ENCODE measurements at places on chromosomes 3 and 15. TPM values are rescaled to one million over a fixed set of nuclear protein-coding genes. Genes with fewer than 3 reads are reported as not detected.

GRCh38 chr3:158104431-158104921 lies 1.7 kb downstream of the SHOX2 start:
- DNase-seq: no peak
- H3K36me3 ChIP-seq: no peaks in the 10 kb centered on the region
- peaks cover 100% of the 10 kb centered on the region for H3K27me3 ChIP-seq
- H3K27ac ChIP-seq: no peak overlapping the region

GRCh38 chr15:73258271-73259108 lies 110.3 kb downstream of the HCN4 start:
- H3K4me1 ChIP-seq: no peaks in the 10 kb centered on the region
- no peak overlapping the region for H3K27ac ChIP-seq
- no peak overlapping the region for H3K4me3 ChIP-seq

- H3K4me1 ChIP-seq: peaks cover 7% of the 10 kb centered on the region
- DNase-seq: no peak
- no peaks in the 10 kb centered on the region for H3K27me3 ChIP-seq
- H3K27ac ChIP-seq: peak overlapping the region; percentile 37
- no peak overlapping the region for H3K4me3 ChIP-seq
Measured at GRCh38 chr3:197372047-197372661, 73.7 kb upstream of the DLG1 start.

DNA sequence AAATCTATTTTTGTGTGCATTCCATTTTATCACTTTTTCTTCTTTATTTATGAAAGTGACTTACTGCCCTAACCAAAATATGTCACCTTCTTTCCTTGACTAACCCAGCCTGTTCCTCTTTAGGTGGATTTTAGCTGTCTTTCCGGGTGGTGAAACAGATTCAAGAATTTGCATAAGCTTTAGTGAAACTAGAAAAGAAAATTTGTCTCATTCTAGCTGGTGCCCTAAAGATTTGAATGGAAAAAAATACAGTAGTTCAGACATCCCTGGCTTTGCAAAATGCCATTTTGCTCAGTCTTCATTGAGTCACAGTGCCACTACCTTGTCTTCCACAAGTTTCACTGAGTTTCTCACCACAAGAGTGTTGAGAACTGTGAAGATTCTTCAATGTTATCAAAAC lies 28.2 kb upstream of the CCDC50 start:
- H3K4me1 ChIP-seq: no peaks in the 10 kb centered on the region
- no peak overlapping the region for H3K27ac ChIP-seq
- no peaks in the 10 kb centered on the region for H3K36me3 ChIP-seq
- DNase-seq: no peak
- H3K27me3 ChIP-seq: no peaks in the 10 kb centered on the region

Gene DVL3
- 83.7 TPM for total RNA-seq

Gene CAPN3
- total RNA-seq: 0.63 TPM
